ENCODE measurements at places on chromosomes 3 and 15. TPM values are rescaled to one million over a fixed set of nuclear protein-coding genes. Genes with fewer than 3 reads are reported as not detected.

DNA sequence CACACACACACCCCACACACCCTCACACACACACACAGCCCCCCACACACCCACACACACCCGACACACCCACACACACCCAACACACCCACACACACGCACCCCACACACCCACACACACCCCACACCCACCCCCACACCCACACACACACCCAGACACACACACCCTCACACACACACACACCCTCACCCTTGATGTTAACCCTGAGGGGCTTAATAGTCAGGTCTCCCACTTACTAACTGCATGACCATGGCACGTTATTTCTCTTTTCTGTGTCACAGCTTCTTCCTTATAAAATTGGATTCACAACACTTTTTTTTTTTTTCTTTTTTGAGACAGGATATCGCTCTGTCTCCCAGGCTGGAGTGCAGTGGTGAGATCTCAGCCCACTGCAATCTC, 2.8 kb downstream of the GRM2 start:
- H3K27me3 ChIP-seq = peaks cover 16% of the 10 kb centered on the region
- no peaks in the 10 kb centered on the region for H3K36me3 ChIP-seq
- DNase-seq = no peak
- no peak overlapping the region for H3K27ac ChIP-seq

GRCh38 chr3:14201940-14202684, 23.5 kb downstream of the LSM3 start:
- H3K27ac ChIP-seq = no peak overlapping the region
- peaks cover 20% of the 10 kb centered on the region for H3K4me1 ChIP-seq
- peaks cover 6% of the 10 kb centered on the region for H3K36me3 ChIP-seq
- DNase-seq = peak; percentile 51
- no peak overlapping the region for H3K4me3 ChIP-seq

GRCh38 chr15:34914317-34914716, 55.2 kb downstream of the AQR start:
- no peaks in the 10 kb centered on the region for H3K27me3 ChIP-seq
- H3K27ac ChIP-seq = no peak overlapping the region
- DNase-seq = no peak
- no peaks in the 10 kb centered on the region for H3K4me1 ChIP-seq

GRCh38 chr15:38886315-38887163, 321.9 kb upstream of the RASGRP1 start:
- H3K36me3 ChIP-seq = no peaks in the 10 kb centered on the region
- no peaks in the 10 kb centered on the region for H3K27me3 ChIP-seq
- peak; percentile 71 for DNase-seq
- peaks cover 28% of the 10 kb centered on the region for H3K4me1 ChIP-seq
- no peak overlapping the region for H3K4me3 ChIP-seq
- peak overlapping the region; percentile 38 for H3K27ac ChIP-seq

DNA sequence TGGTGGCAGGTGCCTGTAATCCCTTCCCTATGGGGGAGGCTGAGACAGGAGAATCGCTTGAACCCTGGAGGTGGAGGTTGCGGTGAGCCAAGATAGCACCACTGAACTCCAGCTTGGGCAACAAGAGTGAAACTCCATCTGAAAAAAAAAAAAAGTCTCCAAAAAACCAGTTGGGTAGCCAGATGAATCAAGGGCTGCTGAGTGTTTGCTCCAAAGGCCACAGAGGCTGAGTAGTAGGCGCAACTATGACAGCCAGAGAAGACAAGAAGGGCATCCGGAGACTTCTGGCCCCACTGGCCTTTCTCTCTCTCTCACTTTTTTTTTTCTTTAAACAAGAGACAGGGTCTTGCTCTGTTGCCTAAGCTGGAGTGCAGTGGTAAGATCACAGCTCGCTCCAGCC, 131.8 kb downstream of the SMAD6 start:
- DNase-seq = no peak
- peaks cover 9% of the 10 kb centered on the region for H3K4me1 ChIP-seq
- no peaks in the 10 kb centered on the region for H3K36me3 ChIP-seq
- H3K27me3 ChIP-seq = no peaks in the 10 kb centered on the region

DNA sequence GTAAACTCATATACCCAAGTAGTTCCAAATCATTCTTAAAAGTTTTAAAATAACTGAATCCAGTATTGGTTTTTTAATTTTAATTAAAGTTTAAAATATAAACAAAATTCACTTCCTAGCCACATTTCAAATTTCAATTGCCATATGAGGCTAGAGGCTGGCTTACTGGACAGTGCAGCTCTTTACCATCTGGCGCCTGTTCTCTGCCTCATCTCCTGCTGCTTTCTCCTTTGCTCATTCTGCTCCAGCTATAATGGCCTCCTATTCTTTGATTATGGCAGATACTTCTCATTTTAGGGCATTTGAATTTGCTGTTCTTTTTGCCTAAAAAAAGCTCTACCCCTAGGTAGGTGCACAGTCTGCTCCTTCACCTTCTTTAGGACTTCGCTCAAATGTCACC, 19.1 kb downstream of the ARMC8 start:
- H3K4me1 ChIP-seq = no peaks in the 10 kb centered on the region
- H3K27ac ChIP-seq = no peak overlapping the region
- no peaks in the 10 kb centered on the region for H3K36me3 ChIP-seq
- H3K4me3 ChIP-seq = no peak overlapping the region

- H3K4me1 ChIP-seq = no peaks in the 10 kb centered on the region
- DNase-seq = no peak
- H3K4me3 ChIP-seq = no peak overlapping the region
- no peaks in the 10 kb centered on the region for H3K27me3 ChIP-seq
- H3K27ac ChIP-seq = no peak overlapping the region
Observed at GRCh38 chr15:93141371-93141794, 52.4 kb upstream of the RGMA start.

The AP3S2 gene
- total RNA-seq = 41.2 TPM

The TLR9 gene
- total RNA-seq = 0.25 TPM

The SCN11A gene
- total RNA-seq = 0.20 TPM

The ARGFX gene
- not detected for total RNA-seq

The CMTM6 gene
- total RNA-seq = 52.2 TPM

The CCDC14 gene
- 34.6 TPM for total RNA-seq

The FBLN2 gene
- total RNA-seq = 36.6 TPM

The AADAC gene
- total RNA-seq = not detected

The GASK1A gene
- not detected for total RNA-seq

The TTLL13 gene
- total RNA-seq = 0.14 TPM
